ENCODE measurements at places on chromosomes 1 and 21.

- no peak for DNase-seq
Measured at GRCh38 chr1:236716160-236716559, 29.9 kb downstream of the ACTN2 start.

- DNase-seq: no peak
Measured at GRCh38 chr1:33272930-33273329, 16.6 kb downstream of the ZNF362 start.

DNA sequence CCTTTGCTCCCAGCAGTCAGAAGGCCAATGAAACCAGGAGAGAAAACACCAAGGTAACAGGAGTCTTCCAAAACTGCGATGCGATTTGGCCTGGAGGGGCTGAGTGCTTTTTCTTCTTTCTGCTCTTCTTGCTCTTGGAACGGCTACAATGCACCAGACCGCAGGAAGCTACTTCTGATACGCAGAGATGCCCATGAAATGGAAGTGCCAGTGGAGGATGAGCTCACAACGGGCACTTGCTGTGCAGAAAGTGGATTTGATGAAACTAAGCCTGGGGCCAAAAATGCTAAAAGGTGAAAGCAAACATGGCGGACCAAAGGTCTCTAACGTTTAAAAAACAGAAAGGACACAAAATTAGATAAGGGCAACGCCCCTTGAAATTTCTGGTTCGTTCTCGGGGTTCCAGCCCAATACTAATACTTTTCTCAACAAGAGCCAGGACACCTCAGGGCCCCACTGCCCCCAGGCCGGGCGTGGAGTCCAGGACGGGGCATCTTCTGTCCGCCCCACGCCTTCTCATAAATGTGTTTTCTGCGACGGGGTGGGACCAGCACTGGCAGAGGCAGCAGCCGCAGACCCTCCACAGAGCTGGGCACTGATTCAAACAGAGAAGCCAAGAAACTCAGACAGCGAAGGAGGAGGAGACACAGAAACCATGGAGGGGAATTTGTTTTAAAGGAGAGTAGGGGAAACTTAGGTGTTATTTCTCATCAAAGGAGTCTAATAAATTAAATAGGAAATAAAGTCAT lies 101.3 kb downstream of the CRYAA start:
- no peak for DNase-seq

DNA sequence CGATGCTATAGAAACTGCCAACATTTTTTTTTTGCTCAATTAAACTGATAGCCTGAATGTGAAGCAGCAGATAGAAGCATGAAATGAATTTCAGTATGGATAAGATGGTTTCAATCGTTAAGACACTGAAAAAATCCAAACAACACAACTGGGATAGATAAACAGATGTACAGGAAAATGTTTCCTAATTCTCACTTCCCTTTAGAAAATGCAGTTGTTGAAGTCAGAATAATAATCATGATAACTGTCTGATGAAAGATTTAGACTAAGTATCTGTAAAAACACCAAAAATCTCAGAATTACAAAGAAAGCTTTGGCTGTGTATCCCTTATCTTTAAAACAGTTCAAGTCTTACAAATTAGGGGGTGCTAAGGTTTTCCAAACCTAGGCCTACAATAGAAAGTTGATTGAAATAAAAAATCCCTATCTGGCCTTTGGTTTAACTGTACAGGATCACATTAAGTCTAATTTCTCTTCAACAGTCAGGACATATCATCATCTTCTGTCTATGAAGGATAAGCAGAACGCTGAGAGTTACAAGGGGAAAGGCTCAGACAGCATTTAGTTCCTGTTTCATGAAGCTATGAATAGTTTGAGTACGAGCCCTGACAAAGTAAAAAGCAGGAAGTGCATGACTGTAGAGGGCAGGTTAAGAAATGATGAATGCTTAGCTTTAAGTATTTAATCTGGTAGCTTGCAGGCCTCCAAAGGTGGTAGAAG lies 203.2 kb downstream of the APP start:
- no peak for DNase-seq

GRCh38 chr1:168972225-168972624 lies 134.3 kb upstream of the ATP1B1 start:
- no peak for DNase-seq

- DNase-seq: no peak
Measured at GRCh38 chr1:156167536-156167935, 14.2 kb downstream of the SEMA4A start.

DNA sequence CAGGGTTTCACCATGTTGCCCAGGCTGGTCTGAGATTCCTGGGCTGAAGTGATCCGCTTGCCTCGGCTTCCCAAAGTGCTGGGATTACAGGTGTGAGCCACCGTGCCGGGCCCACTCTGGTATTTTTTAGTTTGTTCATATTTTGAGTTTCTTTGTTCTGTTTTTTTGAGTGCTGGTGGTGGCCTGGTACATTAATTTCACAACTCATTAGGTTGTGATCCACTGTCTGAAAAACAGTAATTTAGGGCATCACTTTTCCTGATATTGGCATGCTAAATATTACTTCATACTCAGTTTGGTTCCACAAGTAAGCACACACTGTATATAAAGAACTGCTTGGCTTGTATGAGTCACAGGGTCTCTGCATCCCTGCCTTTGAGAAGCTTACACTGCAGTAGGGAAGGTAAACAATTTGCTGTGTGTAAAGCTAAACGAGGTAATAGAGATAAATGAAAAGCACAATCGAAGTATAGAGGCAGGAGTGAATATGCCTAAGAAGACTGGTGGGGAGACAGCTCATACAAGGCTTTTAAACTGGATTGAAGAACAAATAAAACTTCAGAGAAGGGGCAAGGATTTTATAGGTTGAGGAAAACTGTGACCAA lies 7.7 kb downstream of the SNX27 start:
- DNase-seq: no peak

DNA sequence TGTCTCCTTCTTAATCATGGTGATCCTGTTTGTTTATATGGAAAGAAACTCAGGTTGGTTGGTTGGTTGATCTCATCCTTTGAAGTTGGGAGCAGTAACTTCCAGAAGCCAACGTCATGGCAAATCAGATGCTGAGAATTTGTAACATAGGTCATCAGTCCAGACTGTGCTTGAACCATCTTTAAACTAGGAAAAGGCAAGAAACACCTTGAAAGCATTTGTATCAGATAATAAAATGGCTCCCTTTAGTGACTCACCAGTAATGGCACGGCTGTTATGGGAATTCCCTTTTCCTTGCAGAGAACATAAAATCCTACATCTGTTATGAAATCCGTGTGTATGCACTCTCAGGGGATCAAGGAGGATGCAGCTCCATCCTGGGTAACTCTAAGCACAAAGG lies 58.1 kb downstream of the SERBP1 start:
- no peak for DNase-seq

GRCh38 chr1:66563941-66564630 lies 30.1 kb downstream of the SGIP1 start:
- DNase-seq: no peak

DNA sequence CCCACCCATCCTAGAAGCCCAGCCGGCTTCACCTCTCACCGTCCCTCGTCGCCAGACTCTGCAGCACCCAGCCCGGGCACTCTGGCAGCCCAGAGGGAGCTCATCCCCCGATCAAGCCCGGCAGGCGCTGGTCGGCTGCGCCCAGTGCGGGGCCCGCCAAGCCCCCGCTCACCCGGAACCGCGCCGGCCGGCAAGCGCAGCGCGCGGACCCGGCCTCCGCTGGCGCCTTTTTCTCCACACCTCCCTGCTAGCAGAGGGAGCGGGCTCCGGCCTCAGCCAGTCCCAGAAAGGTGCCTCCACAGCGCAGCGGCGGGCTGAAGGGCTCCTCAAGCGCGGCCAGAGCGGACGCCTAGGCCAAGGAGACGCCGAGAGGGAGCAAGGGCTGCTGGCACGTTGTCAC lies 2023.3 kb downstream of the NCAM2 start:
- no peak for DNase-seq

DNA sequence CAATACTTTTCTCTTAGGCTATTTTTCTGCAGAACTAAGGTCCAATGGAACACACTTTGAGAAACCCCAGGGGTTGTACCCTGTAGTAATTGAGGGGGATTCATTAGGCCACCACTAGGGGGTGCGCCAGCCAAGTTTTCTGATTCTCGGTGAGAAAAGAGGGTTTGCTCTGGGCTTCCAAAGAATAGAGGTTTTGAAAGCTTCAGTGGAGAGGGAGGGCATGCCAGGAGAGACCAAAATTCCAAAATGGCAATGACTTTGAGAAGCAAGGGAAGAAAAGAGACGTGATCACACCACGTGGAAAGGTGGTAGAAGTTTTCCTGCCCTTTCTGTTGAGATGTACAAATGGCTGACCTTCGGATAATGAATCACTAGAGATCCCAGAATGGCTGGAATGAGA lies 323.3 kb downstream of the RPS6KC1 start:
- peak; percentile 87 for DNase-seq

GRCh38 chr1:185488808-185489207 lies 171.8 kb upstream of the IVNS1ABP start:
- no peak for DNase-seq

GRCh38 chr21:36765229-36765628 lies 66.3 kb downstream of the SIM2 start:
- no peak for DNase-seq

DNA sequence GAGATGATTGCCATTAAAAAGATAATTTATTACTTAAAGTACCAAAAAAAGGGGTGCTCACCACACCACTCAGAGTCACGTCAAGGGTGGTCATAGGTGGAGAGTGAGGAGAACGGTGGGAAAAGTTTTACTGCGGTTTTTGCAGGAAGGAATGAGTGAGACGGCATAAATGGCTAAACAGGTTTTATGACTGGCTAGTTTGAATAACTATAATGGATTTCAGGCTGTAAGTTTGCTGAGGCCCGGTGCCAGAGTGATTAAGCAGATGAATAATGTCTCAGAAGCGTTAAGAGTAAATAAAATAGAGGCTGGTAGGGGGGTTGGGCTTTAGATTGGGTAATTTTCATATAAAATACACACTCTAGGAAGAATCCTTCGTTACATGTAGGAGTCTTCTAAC lies 1337.8 kb downstream of the AMY1C start:
- DNase-seq: no peak

GRCh38 chr21:33554236-33554981 lies 11.6 kb downstream of the SON start:
- no peak for DNase-seq

- DNase-seq: no peak
Measured at GRCh38 chr21:15414057-15414456, 315.7 kb upstream of the USP25 start.

GRCh38 chr1:110888049-110888448 lies 15.1 kb downstream of the CD53 start:
- no peak for DNase-seq

DNA sequence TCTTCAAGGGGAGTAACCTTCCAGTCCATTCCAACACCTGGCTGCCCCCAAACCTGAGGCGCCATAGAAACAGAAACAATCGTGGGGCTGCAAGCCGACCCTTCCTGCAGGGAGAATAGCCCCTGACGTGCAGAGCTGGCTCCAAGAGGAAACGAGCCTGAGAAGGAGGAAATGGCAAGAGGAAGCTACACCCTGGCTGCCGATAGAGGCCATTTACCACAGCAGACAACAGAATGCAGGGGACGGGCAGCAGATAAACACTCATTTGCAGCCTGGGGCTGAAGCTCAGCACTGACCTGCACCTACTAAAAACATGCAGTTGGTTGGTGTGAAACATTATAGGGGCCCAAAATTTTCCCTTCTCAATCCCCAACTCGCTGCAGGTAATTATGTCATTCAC lies 8.7 kb upstream of the TDRD10 start:
- DNase-seq: no peak

DNA sequence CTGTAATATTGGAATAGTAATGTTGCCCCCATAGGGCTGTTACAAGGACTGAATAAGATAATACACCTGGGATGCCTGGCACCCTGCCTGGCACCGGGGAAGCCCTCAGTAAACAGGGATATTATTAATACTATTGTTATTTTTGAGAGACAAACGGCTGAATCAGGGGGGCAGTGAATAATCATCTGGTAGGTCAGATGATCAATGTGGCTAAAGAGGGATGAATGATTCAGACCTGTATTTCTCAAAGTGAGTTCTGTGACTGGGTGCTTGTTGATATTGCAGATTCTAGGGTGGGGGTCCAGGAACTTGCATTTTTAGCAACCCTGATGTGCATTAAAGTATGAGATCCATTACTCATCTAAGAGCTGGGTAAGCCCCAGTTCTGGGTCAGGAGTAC lies 46.2 kb upstream of the BCL10 start:
- no peak for DNase-seq

DNA sequence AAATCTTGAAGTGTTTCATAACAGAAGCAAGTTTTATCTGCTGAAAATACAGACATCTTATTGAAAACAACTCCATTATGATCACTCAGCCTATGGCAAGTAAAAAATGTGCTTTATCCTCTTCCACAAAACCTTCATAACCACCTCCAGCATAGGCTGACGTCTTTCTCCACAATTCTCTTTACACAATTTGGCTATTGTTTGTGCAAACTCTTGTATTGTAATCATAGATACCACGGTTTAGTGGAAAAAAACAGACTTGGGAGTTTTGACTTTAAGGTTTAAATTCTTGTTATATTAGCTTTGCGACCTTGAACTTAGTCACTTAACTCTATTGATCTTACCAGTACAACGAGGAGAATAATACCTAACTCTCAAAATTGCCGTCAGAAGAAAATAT lies 126.1 kb downstream of the PLD5 start:
- DNase-seq: no peak

- no peak for DNase-seq
Measured at GRCh38 chr1:107559881-107560280, 405.1 kb downstream of the VAV3 start.

GRCh38 chr1:54728027-54728426 lies 12.4 kb downstream of the TTC4 start:
- DNase-seq: no peak

DNA sequence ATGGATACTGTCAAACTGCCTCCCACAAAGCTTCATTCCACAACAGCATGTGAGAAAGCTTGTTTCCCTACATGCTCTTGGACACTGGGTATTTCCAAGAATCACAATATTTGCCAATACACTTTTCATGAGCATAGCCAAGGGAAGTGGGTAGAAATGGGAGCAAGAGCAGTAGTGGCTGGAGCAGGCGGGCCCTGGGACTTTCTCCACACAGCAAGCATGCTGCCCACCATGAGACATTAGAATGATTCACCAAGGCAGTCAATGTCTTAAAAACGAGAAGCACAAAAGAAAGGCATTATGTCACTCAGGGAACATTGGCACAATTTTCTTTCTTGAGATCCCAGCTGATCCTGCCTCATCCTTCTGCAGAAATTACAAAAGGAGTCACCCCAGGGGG lies 371.6 kb upstream of the RUNX1 start:
- no peak for DNase-seq

DNA sequence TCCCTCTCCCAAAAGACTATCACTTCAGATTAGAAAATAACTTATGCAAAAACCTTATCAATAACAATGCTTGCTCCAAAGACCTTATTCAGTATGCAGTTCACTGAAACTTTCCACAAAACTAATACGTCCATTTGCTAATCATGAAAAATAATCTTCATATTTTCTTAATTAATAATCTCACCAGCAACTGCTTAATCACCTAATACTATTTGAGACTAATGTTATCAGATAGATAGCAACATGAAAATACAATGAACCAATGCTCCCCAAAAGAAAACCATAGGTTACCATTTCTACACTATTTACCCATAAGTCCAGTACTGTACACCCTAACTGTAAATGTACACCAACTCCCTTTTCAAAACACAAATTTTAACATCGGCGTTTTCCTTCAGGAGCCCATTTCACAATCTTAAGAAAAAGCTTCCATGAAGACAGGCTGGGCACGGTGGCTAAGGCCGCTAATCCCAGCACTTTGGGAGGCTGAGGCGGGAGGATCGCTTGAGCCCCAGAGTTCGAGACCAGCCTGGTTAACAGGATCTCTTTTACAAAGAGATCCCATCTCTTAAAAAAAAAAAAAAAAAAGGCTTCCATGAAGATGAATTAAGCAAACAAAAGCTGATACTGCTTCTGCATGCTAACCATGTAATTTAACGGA lies 1.7 kb downstream of the GNB1 start:
- DNase-seq: no peak

All from NCI-H1436 (cell line).